Kasumi-1 (cell line): ENCODE measurements at places on chromosomes 7 and 10.

GRCh38 chr10:124354411-124355382, 64.0 kb downstream of the OAT start:
- peak; percentile 83 for DNase-seq

- DNase-seq: no peak
Observed at GRCh38 chr7:105691680-105692564, 110.6 kb upstream of the EFCAB10 start.

- DNase-seq: no peak
Observed at GRCh38 chr10:102593074-102593803, 51.0 kb upstream of the TRIM8 start.

GRCh38 chr7:5594616-5595544, 171.2 kb upstream of the TNRC18 start:
- DNase-seq: no peak

- no peak for DNase-seq
Observed at GRCh38 chr7:159130820-159131219, 13.8 kb downstream of the VIPR2 start.

DNA sequence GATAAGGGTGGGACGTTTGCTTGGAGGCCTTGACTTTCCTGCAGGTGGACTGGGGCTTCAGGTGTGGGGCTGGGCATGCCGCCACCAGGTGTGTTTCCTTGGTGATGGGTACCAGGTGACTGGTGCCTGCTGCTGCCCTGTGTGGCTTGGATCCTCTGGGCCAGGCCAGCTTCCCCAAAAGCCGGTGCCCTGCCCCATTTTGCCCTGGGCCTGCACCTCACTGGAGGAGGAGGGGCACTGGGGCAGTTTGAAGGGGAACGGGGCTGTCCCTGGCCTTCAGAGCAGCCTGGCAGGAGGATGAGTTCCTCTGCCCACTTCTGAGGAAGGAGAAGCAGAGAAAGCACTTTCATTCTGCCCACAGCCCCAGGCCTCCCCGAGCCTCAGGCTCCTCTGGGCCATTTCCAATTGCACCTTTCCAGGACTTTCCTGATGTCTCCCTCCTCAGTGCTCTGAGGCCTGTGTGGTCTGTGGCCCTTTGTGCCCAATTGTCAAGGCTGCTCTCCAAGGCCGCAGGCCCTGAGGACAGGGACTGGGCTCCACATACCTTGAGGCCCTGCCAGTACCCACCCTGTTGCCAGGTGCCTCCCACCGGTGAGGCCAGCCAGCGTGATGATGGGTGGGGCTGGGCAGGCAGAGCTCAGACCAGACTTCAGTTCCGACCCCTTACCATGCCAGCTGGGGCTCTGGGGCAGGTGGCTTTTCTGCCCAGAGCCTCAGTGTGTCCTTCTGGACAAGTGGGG, 25.3 kb upstream of the SMARCD3 start:
- DNase-seq: no peak
